ENCODE measurements at places on chromosomes 11 and 22.

GRCh38 chr11:124778281-124778680, 16.2 kb upstream of the ESAM start:
- no peak for DNase-seq

GRCh38 chr11:65436412-65437032, 13.9 kb downstream of the NEAT1 start:
- no peak for DNase-seq

DNA sequence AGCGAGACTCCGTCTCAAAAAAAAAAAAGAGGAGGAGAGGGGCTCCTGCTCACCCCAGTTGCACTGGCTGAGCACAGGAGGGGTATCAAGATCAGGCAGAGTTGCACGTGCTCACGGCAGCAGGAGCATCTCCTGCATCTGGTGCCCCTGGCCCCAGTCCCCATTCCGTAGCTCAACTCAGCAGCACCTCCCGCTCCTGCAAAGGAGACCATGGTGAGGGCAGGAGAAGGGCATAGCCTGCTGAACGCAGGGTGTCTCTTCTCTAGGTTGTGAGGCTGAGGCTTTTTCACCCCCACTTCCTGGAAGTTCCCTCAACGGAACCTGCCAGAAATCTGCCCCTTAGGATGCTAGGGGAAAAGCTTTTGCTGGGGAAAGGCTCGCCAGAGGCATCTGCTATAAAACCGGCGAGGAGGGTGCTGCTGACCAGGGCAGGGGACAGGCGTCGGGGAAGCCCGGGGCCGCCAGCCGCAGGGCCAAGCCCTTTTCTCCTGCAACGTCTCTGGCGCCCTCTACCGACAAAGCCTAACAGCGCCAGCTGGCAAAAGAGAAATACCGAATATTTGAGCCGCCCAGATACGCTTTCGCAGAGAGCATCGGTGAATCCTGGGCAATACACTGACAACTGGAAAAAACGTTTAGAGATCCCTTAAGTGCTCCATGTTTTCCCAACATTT, 1.0 kb upstream of the PPP6R2 start:
- peak; percentile 76 for DNase-seq

DNA sequence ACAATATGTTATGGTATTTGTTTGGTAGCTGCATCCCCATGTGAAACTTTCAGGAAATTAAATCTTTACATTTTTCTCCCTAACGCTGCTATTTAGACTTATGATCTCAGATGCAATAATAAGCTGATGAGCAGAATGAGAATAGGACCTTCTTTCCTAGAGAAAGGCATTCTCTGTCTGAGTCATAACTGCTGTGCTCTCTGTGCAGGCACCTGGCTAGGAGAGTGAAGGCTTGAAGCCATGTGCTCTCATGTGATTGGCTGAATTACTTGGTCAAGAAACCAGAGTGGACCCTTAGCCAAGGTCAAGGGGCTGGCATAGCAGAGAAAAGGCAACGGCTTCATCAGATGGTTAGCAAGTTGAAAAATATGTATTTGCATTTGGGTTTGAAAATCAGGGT, 185.0 kb downstream of the ADAMTS15 start:
- DNase-seq = no peak

DNA sequence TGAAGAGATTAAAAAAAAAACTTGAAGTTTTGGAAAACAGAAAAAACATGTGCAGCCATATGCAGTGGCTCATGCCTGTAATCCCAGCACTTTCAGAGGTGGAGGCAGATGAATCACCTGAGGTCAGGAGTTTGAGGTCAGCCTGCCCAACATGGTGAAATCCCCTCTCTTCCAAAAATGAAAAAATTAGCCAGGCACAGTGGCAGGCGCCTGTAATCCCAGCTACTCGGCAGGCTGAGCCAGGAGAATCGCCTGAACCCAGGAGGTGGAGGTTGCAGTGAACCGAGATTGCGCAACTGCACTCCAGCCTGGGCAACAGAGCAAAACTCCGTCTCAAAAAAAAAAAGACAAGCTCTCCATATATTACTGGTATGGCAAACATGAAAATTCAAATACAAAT, 7.6 kb downstream of the DLG2 start:
- DNase-seq = no peak

DNA sequence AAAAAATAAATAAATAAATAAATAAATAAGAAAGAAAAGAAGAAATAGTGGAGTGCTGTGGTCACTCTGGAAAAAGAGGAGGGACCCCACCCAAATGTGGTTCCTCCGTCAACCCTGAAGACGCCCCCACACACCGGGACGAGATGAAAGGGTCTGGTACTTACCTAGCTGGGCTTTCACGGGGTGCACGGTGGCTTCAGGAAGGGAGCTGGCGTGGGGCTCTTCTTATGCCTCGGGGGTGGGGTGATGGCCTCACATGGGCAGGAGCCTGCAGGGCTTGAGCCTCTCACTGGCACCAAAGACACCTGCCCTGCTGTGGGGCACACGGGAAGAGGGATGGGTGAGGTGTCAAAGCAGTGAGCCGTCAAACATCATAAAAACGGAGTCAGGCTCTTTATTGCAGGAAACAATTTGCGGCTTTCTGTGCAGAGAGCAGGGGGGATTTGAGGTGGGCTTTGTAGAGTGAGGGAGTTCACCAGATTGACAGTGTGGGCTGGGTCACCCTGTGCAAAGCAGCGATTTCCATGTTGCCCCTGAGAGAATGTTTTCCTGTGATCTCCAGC, 28.0 kb upstream of the KRTAP5-6 start:
- DNase-seq = no peak

- no peak for DNase-seq
Measured at GRCh38 chr22:29815580-29815979, 22.5 kb downstream of the ASCC2 start.

DNA sequence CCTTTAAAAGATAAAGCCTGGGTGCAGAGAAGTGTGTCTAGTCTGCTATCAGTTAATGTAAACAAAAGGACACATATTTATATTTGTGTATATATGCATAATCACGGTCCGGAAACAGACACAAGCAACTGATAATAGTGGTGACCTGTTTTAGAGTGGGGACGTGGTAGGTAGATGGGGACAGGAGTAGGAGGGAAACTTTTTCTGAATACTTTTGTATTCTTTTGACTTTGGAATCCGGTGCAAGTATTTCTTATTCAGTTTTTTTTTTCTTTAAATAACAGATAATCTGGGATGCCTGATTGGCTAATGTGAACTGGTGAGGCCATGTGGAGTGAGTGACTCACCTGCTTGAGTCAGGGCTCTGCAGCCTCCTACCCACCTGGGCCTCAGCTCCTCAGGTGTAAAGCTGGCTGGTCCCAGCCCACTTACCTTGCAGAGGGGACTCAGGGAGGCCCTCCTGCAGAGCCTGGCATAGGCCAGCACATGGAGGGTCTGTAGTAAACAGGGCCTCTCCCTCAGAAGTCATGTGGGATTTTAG, 15.3 kb downstream of the MICAL2 start:
- no peak for DNase-seq

- DNase-seq = no peak
Measured at GRCh38 chr11:74354036-74354435, 42.6 kb upstream of the P4HA3 start.

GRCh38 chr11:111707691-111708067, 58.5 kb downstream of the PPP2R1B start:
- no peak for DNase-seq

DNA sequence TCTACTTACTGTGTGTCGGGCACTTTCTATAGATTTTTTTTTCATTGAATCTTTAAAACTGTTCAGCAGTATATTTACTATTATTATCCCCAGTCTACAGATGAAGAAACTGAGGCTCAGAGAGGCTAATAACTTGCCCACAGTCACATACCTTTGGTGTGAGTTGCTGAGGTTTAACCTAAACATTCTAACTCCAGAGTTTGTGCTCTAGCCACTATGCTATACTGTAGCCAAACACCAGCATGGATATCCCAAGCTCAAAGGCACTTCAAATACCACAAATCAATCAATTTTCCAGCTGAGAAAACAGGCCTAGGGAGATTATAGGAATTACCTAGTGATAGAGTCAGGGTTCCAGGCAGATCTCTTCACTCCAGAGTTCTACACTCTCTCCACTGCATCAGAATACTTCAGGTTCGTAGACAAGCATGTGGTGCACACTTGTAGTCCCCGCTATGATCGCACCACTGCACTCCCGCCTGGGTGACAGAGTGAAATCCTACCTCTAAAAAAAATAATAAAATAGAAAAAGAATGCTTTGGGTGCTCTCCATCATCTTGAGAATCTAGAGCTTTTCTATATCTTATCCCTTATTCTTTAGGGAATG, 20.4 kb upstream of the UPB1 start:
- no peak for DNase-seq

GRCh38 chr22:25765016-25765367, 23.0 kb downstream of the MYO18B start:
- no peak for DNase-seq

DNA sequence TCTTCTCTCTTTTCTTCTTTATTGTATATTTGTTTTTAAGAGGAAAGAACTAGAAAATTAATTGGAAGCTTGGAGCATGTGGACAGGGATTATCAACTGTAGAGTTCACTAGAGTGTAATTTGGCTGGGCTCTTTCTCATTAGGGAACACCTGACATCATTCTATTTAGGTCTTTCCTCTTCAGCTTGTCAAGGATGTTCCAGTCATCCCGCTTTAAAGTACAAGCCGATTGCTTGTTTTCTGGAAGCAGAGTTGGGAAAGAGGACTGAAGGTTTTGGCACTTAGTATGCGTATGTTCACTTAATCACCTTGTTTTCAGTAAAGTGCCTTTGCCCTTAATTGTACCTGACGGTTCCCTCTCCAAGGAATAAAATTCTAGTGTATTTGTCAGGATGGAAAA, 111.6 kb downstream of the WNT11 start:
- no peak for DNase-seq

DNA sequence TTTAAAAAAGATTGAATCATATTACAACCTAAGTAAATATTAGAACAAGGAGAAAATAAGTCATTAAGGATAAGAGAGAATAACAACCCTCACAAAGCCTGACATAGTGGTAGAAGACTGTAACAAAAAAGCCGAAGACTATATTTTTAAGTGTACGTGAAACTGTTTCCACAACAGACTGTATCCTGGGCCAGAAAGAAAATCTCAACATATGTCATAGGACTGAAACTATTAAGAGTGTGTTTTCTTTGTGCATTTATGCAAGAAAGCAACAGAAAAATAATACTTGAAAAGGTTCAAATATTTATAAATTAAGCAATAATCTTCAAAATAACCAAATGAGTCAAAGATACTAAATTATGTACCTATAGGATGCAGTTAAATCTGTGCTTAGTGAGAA, 309.8 kb downstream of the CASP12 start:
- DNase-seq = no peak

- DNase-seq = no peak
Measured at GRCh38 chr22:35872451-35872850, 154.8 kb downstream of the APOL5 start.

GRCh38 chr11:14224395-14224794, 134.6 kb downstream of the RRAS2 start:
- no peak for DNase-seq

- no peak for DNase-seq
Measured at GRCh38 chr22:46612341-46612903, 7.8 kb upstream of the GRAMD4 start.

DNA sequence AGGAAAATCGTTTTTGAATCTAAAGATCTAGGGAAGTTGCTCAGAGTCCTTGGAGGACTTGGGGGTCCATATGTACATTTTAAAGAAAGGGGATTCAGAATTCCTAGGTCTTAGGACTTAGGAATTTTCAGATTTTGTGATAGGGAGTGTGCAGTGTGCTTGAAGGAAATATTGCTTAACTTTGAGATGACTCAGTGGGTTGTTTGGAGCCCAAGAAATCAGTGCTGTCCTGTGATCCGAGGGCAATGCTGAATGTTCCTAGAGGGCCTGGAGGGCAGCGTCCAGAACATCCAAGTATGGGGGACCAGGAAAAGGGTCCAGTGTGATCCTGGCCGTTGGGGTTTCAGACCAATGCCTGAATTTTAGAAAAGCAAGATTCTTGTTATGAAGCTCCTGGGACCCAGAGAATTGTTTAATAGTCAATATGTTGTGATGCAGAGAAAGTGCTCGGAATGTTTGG, 3.1 kb upstream of the IGF2 start:
- no peak for DNase-seq

DNA sequence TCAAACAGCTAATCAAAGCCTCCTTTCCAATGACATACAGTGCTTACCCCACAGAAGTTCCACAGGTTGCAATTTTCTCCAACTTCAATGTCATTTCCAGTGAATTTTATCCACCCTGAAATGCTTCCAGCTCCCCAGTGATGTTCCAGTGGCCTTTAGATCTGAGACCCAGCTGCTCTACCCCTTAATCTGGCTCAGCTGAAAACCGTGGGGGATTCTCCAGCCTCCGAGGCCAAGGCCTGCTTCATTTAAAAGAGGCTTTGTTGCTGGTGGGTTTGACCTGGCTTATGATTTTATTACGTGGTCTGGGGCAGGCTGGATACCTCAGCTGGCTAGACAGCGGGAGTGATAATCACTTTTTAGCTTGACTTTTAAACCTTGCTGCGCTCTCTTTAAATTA, 10.9 kb downstream of the HEPHL1 start:
- DNase-seq = no peak

DNA sequence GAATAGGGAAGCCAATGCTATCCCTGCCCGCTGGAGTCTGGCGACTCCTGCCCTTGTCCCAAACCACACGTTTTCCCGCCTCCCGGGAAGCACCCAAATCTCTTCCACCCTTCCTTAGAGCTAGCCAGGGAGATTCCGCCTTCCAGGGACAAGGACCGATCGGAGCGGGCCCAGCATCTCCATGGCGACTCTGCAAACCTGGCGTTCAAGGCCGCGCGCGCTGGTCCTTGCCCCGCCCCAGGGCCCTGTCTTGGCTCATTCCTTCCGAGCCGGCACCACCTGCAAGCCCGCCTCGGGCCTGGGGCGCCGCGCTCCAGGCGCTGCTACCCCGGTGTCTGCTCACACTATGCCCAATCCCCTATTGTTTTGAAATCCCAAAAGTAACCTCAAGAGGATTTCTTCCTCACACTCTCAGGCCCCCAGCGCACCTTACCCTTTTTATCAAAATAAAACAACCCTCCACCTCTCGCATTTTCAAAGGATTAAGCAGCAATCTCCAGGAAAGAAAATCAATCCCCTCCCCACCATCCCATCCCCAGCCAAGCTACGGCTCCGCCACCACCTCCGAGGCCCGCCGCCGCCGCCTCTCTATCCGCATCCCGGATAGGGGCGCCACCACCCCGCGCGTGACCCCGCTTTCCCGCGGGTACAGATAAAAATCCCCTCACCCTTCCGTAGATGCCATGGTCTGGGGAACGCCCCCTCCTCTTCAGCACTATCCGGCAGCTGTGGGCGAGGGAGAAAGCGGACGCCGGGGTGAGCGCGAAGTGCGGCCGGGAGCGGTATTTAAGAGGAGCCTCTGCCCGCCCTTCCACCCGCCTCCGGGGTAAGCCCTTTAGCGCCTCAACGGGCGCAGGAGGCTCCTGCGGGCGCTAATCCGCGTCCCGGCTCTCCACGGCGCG, 825 bp downstream of the SLC1A2 start:
- DNase-seq = no peak

DNA sequence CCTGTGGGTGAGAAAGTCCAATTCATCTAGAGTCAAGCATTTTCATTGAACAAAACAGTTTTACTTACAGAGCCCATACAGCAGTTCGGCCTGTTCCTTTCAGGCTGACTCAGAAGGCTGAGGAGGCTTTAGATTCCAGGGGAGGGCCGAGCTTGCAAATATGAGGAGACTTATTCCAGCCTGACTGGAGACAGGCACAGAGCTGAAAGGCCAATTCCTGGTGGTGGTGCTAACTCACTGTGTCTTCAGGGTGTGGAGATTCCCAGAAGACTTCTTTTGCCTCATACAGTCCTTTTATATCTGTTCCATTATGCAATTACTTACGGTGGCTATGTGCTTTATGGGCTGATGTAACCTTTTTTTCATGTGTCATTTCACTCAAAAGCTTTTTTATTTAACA, at the start of gene OR51E2:
TSS of gene OR51E2 (minus strand) at position 269 of the 400 bp plus-strand sequence. CDS start 15,142 bp downstream, outside the sequence.
- DNase-seq = peak; percentile 61

Data from DMS153 (cell line).